ENCODE measurements at places on chromosomes 13 and 19.

DNA sequence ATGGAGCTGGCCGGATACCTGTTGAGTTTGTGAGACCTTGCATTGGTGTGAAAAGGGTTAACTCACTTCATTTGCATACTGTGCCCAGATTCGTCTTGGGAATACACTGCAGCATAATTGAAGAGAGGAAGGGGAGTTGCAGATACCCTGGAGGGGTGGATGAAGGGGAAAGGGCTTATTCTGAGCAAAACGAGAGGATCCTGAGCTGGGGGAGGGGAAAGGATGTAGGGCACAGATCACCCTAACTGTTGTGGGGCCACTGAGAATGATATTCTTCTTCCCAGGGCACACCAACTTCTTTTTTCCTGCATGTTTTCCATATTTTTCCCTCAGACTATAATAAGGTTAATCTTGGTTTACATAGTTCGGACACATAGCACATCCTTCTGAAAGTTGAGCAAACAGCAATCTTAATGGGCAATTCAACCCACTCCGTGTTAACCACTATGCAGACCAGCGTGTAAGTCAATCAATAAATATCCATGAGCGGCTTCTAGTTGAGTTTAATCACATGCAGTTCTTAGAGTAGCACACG, 11.7 kb upstream of the PTPRS start:
- no peak for DNase-seq

GRCh38 chr13:102227741-102228140, 174.1 kb downstream of the FGF14 start:
- no peak for DNase-seq

- DNase-seq, result no peak
Measured at GRCh38 chr19:16266586-16266942, 58.1 kb upstream of the KLF2 start.

DNA sequence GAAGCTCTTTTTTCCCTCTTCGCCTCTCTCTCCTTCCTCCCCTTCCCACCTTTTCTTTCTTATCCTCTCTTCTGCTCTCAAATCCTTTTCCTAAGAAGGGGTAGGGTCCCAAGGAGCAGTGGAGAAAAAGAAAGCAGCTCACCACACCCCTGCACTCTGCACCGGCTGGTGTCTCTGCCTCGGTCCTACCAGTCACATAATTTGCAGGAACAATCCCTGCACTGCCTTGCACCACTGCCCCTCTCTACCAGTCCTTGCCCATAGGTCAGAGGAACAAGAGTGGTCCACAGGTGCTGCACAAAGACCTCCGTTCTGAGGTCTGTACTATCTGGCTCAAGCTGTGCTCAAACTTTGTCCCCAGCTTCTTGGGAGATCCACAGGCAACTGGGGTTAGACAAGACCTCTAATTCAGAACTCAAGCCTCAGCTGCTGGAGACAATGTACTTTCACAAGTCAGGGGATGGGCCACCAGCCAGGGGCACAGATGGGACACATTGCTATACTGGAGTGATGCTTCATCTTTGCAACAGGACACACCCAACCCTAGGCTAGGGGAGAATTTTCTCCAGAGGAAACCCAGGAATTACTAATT, 125.4 kb upstream of the ZNF507 start:
- DNase-seq, result no peak

- DNase-seq, result no peak
Measured at GRCh38 chr13:76709851-76710250, 176.4 kb downstream of the KCTD12 start.

GRCh38 chr13:114173745-114174144, 5.3 kb upstream of the CFAP97D2 start:
- DNase-seq, result no peak

GRCh38 chr13:25608181-25608580, 236.4 kb downstream of the ATP8A2 start:
- DNase-seq, result no peak

DNA sequence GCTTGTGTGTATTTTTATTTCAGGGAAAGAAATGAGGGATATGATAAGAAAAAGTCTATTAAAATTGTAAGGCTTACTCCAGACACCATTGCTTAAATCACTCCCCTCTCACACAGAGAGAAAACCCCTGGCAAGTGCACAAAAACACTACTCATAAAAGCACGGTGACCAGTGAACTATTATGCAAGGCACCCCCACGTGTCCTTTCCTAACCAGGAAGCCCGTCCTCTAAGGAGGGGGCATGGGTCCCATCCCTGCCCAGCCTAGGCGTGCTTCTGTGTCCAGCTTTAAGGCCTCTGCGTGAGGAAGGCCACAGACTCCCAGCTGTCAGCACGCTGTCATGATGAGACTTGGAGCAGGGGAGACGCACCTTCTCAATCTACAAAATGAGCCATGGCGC, 83.5 kb downstream of the SLC7A1 start:
- DNase-seq, result no peak

- DNase-seq, result no peak
Measured at GRCh38 chr19:37990362-37990761, 83.4 kb downstream of the SIPA1L3 start.

GRCh38 chr19:2724148-2724557, 3.0 kb upstream of the DIRAS1 start:
- no peak for DNase-seq

DNA sequence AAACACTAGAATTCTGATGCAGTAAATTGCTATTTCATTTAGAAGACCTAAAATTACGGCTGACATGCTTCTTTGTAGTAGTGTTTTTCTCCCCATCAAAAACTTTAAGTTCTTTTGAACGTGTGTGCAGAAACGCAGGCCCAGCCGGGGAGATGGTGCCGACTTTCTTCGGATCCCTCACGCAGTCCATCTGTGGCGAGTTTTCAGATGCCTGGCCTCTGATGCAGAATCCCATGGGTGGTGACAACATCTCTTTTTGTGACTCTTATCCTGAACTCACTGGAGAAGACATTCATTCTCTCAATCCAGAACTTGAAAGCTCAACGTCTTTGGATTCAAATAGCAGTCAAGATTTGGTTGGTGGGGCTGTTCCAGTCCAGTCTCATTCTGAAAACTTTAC, 98.3 kb downstream of the TNFRSF19 start:
- no peak for DNase-seq

GRCh38 chr13:46396341-46396740, 9.3 kb upstream of the RUBCNL start:
- DNase-seq, result no peak

GRCh38 chr13:24625870-24626849, 54.0 kb upstream of the ATP12A start:
- peak; percentile 2 for DNase-seq

GRCh38 chr19:35754370-35755130, 2.3 kb downstream of the HSPB6 start:
- DNase-seq, result no peak

GRCh38 chr19:17580470-17581144, 25.2 kb downstream of the COLGALT1 start:
- no peak for DNase-seq

DNA sequence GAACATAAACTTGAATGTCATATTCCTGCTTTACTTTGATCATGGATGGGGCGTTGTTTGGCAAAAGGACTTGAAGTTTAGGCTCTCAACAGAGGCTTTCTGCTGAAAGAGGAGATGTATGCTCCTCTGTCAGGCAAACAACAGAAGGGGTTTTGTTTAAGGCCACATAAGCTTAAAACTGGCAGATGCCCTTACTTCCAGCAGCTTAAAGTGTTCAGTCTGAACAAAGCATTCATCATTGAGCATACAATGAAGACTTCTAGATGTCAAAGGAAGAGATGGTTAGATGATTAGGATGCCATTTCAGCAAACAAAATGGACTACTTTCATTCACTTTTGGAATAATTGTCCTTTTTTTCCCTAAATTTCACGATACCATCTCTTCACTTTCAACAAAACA, 484.5 kb downstream of the SLITRK6 start:
- no peak for DNase-seq

GRCh38 chr19:1451916-1452801, 2.2 kb downstream of the APC2 start:
- DNase-seq, result no peak

- no peak for DNase-seq
Measured at GRCh38 chr13:113060557-113061270, 44.9 kb upstream of the F7 start.

GRCh38 chr19:30325676-30326392, 46.4 kb upstream of the ZNF536 start:
- no peak for DNase-seq

GRCh38 chr19:2474232-2475017, 1.5 kb upstream of the GADD45B start:
- peak; percentile 91 for DNase-seq

GRCh38 chr13:33913829-33914228, 95.9 kb downstream of the RFC3 start:
- DNase-seq, result no peak

GRCh38 chr19:46608581-46609345, 7.6 kb downstream of the CALM3 start:
- no peak for DNase-seq

DNA sequence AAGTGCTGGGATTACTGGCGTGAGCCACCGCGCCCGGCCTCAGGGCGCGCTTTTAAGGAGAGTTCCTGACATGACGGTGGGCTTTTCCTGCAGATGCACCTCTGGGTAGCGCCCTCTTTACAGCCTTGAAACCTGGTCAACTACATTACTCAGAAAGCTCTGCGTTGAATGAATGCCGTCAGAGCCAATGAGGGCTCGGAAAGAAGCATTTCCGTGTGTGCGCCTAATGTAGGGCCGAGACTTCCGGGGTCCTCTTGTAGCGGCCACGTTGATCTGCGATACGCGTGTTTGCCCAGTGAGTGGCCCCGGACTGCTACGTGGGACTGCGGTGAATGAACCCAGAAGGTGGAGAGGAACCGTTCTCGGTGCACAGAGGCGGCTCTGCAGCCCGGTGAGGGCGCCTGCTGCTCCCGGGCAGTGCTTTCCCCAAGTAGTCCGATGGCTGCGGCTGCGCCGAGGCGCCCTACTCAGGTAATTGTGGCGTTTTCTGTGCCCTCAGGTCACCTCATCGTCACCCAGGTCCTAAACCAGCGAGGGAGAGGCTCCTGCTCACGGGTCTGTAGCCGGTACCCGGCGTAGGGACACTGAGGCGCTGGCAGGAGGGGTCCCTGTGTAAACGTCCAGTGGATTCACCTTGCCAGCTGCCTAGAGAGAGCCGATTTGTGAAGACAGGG, 4.9 kb upstream of the ZNF552 start:
- DNase-seq, result peak; percentile 68

All from stimulated activated CD4-positive, alpha-beta T cell treated with anti-CD3 and anti-CD28 coated beads, Interleukin-1b, Interleukin-23, amount 100 ng/mL, for 4 hours (primary cell).